Left ventricle myocardium inferior (tissue), 1 donor: ENCODE measurements at places on chromosomes 5 and 9. TPM values are rescaled to one million over a fixed set of nuclear protein-coding genes. Genes with fewer than 3 reads are reported as not detected.

- H3K4me1 ChIP-seq = no peaks in the 10 kb centered on the region
- H3K4me3 ChIP-seq = no peak overlapping the region
- H3K36me3 ChIP-seq = peaks cover 22% of the 10 kb centered on the region
- no peak for DNase-seq
- H3K27ac ChIP-seq = no peak overlapping the region
Measured at GRCh38 chr5:34959323-34959722, 30.0 kb downstream of the DNAJC21 start.

DNA sequence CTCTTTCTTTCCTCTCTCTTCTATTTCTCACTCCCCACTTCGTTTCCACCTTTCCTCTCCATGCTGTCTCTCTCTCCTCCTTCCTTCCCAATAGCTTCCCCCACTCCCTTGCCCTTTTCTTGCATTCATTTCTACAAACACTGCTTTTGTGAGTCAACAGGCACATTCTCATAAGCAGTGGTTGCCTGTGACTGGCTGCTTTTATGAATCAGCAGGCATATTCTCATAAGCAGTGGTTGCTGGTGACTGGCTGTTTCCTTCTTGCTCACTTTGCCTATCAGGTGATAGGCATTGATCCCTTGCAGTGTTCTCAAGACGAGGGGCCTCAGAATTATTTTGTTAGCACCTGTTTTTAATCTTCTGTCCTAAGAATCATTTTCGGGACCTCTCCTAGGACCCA lies 116.1 kb upstream of the ACTBL2 start:
- H3K27ac ChIP-seq = no peak overlapping the region
- peaks cover 5% of the 10 kb centered on the region for H3K4me1 ChIP-seq
- DNase-seq = no peak
- H3K36me3 ChIP-seq = no peaks in the 10 kb centered on the region
- no peak overlapping the region for H3K4me3 ChIP-seq

DNA sequence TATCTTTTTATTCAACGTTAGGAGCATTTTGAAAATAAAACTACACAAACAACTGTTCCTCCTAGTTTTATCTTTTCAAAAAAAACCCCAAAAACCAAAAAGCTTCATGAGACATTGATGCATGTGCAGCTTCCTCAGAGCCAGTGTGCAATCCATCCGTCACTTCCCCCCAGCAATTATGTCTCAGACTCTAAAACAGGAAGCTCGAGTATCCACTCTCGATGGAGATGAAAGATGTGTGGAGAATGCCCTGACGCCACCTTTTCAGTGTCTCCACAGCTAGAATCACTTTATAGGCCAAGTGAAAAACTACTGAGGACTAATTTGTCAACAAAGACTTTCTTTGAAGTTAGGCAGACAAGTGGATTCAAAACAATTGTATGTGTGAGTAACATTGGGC lies 408.9 kb upstream of the SMARCA2 start:
- H3K27ac ChIP-seq = no peak overlapping the region
- H3K4me3 ChIP-seq = no peak overlapping the region
- no peak for DNase-seq

DNA sequence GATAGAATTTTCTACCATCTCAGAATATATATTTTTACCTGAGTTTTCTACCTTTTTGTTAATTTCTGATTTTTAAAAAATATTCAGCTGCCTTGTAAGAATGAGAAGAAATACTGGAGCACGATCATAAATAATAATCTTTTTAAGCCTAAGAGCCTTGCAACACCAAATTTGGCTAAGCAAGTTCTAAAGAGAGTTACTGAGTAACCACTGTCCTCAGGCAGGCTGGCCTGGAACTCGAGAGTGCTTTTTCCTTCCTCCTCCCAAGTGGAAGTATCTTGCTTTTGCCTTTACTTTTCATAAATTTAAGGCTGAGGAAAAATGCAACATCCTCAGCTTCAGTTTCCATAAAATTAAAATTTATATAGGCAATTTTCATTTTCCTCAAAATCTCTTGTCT lies 21.0 kb downstream of the GLRX start:
- no peak overlapping the region for H3K4me3 ChIP-seq
- no peak for DNase-seq
- peaks cover 7% of the 10 kb centered on the region for H3K36me3 ChIP-seq
- peaks cover 33% of the 10 kb centered on the region for H3K4me1 ChIP-seq

GRCh38 chr5:658103-658502 lies 35.0 kb downstream of the TPPP start:
- H3K27me3 ChIP-seq = no peaks in the 10 kb centered on the region
- H3K4me1 ChIP-seq = no peaks in the 10 kb centered on the region
- H3K27ac ChIP-seq = no peak overlapping the region
- peaks cover 40% of the 10 kb centered on the region for H3K36me3 ChIP-seq
- H3K4me3 ChIP-seq = no peak overlapping the region
- DNase-seq = no peak

GRCh38 chr9:81666123-81666522 lies 23.2 kb downstream of the TLE1 start:
- H3K27ac ChIP-seq = no peak overlapping the region
- DNase-seq = no peak
- H3K27me3 ChIP-seq = no peaks in the 10 kb centered on the region
- H3K4me1 ChIP-seq = peaks cover 55% of the 10 kb centered on the region

DNA sequence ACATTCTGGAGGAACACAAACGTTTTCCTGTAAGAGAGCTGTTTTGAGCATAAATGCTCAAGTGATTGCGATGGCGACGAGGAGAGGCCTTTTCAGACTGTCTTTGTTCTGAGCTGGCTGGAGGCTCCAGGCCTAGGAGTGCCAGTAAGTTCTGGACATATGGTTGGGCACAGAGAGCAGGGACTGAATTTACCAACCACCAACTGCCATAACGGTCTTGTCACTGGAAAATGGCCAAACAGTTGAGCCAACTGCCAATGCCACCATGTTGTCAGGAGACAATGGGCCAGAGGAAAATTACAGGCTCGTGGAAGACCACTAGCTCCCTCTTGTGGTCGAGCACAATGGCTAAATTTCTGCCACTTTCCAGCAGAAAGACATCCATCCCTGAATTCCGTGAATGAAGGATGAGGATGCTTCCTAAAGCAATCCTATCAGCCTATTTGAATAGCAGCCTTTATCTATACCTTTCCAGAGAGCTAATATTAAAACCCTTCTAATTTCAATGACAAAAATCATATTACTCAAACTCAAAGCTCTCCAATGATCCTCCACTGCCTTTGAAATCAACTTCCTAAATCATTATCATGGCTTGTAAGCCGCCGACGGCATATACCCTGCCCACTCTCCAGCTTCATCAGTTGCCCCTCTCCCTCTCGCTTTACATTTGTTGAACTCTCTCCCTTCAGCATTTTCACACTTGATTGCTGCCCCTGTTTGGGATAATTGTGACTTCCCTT lies 66.9 kb upstream of the GLIS3 start:
- no peak overlapping the region for H3K4me3 ChIP-seq
- no peak overlapping the region for H3K27ac ChIP-seq
- H3K36me3 ChIP-seq = no peaks in the 10 kb centered on the region
- no peaks in the 10 kb centered on the region for H3K4me1 ChIP-seq
- DNase-seq = no peak

DNA sequence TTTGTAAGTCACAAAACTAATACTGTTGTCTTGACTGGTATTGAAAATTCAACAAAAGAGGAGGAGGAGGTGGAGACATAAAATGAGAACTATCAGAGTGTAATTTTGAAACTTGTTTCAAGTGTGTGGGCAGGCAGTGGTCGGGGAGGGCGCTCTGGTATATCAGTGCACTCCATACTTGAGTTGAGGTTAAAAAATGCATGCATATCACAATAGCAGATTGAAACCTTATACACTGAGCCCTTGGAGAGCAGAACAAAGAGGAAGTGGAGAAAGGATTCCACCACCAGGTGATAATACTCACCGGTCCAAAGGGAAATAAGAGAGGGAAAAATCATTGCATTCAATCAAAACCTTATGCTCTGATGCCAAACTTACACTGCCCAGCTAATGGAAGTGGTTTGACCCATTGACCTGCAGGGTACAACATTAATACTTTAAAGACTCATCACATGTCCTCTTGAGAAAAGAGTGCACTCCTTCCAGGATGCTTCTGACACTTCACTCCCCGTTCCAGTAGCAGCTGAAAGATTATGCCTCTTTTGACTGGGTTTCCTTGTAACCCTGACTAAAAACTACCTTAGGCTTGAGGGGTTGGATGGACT lies 79.5 kb upstream of the FAM169A start:
- peaks cover 29% of the 10 kb centered on the region for H3K27me3 ChIP-seq
- no peak overlapping the region for H3K4me3 ChIP-seq
- H3K4me1 ChIP-seq = peaks cover 6% of the 10 kb centered on the region
- H3K36me3 ChIP-seq = no peaks in the 10 kb centered on the region
- DNase-seq = no peak

DNA sequence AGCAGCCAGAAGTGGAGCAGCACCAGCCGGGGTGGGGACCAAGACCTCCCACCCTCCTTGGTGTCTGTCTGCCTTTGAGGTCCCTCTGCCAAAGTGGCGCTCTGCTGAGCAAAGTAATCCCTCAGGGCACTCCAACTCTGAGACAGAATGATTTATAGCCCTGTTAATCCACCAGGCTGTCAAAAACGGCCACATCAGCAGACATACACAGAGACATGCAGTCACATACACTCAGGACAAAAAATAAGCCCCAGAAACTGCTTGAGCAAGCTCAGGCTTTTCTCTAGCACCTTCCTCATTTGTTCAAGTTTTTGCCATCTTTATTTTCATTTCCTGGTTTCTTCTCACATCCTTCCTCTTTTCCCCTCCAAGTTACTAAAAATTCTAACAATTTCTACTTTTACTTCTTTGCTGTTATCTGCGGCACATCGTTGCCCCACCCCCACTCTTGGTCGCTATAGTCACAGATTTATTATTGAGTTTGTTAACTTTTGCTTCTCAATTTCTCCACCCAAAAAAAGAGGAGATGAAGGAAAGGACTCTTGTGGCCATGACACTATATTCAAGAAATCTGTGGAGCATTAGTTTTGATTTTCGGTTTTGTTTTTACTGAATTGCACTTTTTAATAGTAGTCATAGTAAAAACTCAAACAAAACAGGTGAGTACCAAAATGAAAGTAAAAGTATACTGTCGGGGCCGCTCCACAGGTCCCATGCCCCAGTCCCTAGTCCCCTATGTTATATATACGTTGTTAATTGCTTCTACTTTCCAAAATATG lies 17.4 kb upstream of the ADRB2 start:
- peaks cover 52% of the 10 kb centered on the region for H3K4me1 ChIP-seq
- H3K36me3 ChIP-seq = no peaks in the 10 kb centered on the region
- H3K27me3 ChIP-seq = no peaks in the 10 kb centered on the region
- peak overlapping the region; percentile 55 for H3K27ac ChIP-seq

GRCh38 chr5:87116825-87117512 lies 150.7 kb upstream of the RASA1 start:
- H3K27me3 ChIP-seq = no peaks in the 10 kb centered on the region
- H3K4me1 ChIP-seq = no peaks in the 10 kb centered on the region
- DNase-seq = no peak
- H3K36me3 ChIP-seq = no peaks in the 10 kb centered on the region
- no peak overlapping the region for H3K27ac ChIP-seq
- no peak overlapping the region for H3K4me3 ChIP-seq

- no peak overlapping the region for H3K4me3 ChIP-seq
- H3K36me3 ChIP-seq = peaks cover 24% of the 10 kb centered on the region
- no peaks in the 10 kb centered on the region for H3K27me3 ChIP-seq
- DNase-seq = no peak
- peak overlapping the region; percentile 76 for H3K27ac ChIP-seq
Measured at GRCh38 chr5:137696481-137696880, 39.4 kb downstream of the KLHL3 start.

DNA sequence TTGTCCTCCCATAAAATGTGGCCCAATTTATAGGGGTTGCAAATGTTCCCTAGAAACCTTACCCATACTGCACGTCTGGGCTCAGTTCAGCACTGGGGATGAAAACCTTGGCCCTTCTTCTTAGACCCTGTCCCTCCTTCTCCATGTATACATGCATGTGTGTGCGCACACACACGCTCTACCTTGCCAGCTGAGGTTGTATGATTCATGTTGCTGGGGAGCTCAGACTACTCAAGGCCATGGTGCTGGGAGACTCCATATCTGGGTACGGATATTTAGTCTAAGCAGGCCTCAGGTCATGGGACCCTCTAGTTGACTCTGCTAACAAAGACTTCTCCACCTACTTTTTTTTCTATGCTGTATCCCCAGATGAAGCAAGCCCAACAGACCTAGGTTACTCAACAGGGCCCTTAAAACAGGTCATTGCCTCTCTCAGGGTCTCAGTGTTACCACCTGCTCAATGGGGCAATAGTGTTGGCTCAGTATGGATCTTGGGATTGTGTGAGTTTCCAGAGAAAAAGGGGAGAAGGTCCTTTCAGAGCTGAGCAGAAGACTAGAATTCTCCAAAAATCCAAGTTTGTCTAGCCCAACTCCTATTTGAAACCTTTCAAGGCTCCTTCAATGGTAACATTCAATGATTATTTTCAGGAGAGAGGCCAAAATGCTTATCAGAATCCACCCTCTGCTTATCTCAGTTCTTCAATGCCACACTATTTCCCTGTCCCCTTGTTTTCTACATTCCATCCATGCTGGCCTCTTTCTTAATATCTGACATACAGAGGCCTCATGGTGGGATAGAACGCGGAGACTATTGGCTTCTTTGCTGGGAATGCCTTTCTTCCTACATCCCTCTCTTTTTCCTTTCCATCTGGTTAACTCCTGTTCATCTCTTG lies 123.6 kb upstream of the PITX1 start:
- DNase-seq = no peak
- H3K4me1 ChIP-seq = no peaks in the 10 kb centered on the region
- H3K4me3 ChIP-seq = no peak overlapping the region
- H3K27ac ChIP-seq = no peak overlapping the region
- no peaks in the 10 kb centered on the region for H3K36me3 ChIP-seq

GRCh38 chr9:113614843-113615648 lies 151.5 kb downstream of the RGS3 start:
- H3K36me3 ChIP-seq = no peaks in the 10 kb centered on the region
- H3K4me3 ChIP-seq = no peak overlapping the region
- peak; percentile 68 for DNase-seq
- peak overlapping the region; percentile 76 for H3K27ac ChIP-seq

DNA sequence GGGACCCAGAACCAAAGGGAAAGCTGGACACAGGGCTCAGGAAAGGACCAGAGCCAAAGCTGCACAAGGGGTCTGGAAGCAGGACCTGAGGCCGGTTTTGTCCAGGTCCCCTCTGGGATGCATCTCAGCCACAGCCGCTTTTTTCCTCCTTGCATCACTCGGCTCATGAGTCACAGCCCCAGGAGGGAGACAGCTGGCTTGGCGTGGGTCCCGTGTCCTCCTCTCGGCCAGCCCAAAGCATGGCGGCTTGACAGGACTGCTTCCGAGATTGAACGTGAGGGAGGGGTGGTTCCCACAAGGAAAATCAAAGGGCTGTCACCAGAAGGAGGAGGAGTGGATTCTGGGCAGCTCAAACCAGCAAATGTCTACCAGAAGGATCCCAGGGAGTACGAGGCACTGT lies 56.7 kb upstream of the CPLX2 start:
- no peaks in the 10 kb centered on the region for H3K4me1 ChIP-seq
- H3K27me3 ChIP-seq = peaks cover 73% of the 10 kb centered on the region
- no peak overlapping the region for H3K4me3 ChIP-seq

Gene DTWD2
- 14.7 TPM for total RNA-seq

Gene NUP155
- total RNA-seq = 10.7 TPM

Gene SPINK5
- 0.47 TPM for total RNA-seq

Gene CLIC3
- 1.6 TPM for total RNA-seq

Gene DPP7
- 130 TPM for total RNA-seq

Gene FAXDC2
- 23.5 TPM for total RNA-seq

Gene PAPPA
- 0.69 TPM for total RNA-seq

Gene SV2C
- 0.44 TPM for total RNA-seq
